Cortex of kidney (tissue), 1 donor: ENCODE measurements at places on chromosomes 5 and 9.

GRCh38 chr5:160448886-160449285 is 27.2 kb downstream of the PTTG1 start:
- no peak for DNase-seq

DNA sequence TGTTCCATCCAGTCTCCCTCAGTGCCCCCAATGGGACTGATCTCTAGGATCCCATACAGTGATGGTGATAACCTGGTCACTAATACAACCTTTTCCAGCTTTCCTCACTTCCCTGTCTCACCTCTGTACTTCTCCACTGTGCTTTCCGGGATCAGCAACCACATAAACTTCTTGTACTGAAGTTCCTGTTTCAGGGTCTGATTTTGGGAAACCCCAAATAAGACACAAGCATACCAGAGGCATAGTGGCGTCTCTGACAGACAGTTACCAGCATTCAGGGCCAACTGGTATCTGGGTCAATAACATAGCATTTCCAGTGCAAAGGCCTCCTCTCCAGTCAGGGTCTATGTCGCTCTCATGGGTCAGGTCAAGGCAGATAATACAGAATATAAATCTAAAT is 64.3 kb downstream of the GLDC start:
- DNase-seq = no peak

DNA sequence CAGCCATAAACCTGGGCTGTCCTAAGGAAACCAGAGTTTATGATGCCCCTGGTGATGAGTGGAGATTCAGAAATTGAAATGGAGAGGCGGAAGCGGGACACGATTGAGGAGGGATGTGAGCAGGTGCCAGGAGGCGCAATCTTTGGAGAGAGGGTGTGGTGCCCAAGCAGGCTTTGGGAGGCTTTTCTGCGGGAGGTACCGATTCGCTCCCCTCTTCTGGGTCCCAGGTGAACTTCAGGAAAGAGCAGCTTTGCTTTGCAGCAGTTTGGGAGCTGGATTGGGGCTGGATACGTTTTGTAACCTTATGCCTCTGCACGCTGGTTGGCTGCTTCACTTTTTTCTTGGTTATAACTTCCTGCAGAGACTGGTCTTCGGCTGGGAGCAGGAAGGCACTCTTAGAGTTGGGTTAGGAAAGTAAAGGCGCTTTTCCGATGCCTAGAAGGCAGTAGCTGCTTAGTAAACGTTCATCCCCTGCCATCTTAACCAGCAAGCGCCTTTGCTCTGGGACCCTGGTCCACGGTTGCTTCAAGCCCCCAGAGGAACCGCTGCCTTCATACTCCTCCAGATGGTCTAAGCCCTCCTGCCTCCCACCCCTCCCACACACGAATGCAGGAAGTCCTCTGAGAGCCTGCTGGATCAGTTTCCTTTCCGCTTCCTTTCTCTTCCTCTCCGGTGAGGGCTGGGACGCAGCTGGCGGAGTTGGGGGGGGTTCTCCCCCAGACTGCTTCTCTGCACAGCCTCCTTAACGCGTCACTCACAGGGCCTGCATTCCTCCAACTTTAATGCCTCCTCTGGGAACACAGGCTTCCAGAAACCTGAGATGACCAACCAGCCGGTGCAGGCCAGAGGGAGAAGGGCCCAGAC is 15.2 kb upstream of the NEK6 start:
- DNase-seq = no peak

- no peak for DNase-seq
Measured at GRCh38 chr5:116436674-116437350, 137.8 kb downstream of the SEMA6A start.

GRCh38 chr5:103367702-103368101 is 109.1 kb downstream of the MACIR start:
- DNase-seq = no peak
